ENCODE measurements at places on chromosomes 3 and 15. TPM values are rescaled to one million over a fixed set of nuclear protein-coding genes. Genes with fewer than 3 reads are reported as not detected.

The CD47 gene
- 14.4 TPM for total RNA-seq

The CBLB gene
- 6.5 TPM for total RNA-seq

The LPP gene
- total RNA-seq = 18.8 TPM

The GREM1 gene
- total RNA-seq = 2.0 TPM

GRCh38 chr15:52164631-52165265 is 26.4 kb downstream of the GNB5 start:
- no peak for DNase-seq

DNA sequence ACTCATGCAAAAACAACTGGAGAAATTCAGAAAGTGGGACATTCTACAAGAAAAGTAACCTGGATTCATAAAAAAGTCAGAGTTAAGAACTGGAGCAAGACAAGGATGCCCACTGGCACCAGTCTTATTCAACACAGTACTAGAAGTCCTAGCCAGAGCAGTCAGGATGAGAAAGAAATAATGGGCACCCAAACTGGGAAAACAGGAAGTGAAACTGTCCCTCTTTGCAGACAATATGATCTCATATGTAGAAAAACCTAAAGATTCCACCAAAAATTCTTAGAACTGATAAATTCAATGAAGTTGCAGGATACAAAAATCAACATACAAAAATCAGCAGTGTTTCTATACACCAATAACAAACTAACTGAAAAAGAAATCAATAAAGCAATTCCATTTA is 37.4 kb downstream of the TXNRD3 start:
- no peak for DNase-seq

DNA sequence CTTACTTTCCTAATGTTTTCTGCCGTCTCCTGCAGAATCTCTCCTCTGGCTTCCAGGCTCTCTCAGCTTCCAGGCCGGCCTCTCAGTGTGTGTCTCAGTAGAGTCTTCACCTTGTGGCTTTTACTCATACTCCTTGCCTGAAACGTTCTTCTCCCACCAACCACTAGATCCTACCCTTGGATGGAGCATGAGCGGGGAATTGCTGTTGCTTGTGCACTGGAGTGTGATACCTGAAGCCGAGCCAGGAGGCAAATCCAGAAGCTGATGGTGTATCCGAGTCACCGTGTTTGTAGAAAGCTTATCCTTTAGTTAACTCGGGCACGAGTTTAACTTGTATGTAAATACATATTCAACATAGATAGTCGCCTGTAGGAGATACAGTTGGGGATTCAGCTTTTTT is 285.0 kb upstream of the C2CD4B start:
- no peak for DNase-seq

- DNase-seq = no peak
These were observed 1027.3 kb downstream of the TUSC7 start for GRCh38 chr3:117736846-117737245.

DNA sequence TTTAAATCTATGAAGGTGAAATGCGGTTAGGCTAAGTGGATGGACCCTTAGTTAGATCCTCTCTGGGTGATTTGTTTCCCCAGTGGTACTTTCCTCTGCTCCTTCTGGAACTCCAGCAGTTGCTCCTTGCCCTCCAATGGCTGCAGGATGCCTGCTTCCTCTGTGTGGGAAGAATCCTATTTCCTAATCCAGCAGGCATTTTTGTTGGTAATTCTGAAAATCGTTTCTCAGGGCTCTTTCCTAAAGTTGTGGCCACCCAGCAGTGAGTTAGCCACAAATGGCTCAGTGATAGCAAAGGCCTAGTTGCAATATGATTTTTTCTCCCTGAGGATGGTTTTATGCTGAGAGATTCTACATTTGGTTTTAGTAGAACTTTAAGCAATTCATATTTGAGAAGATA is 332.3 kb upstream of the C2CD4B start:
- DNase-seq = no peak

DNA sequence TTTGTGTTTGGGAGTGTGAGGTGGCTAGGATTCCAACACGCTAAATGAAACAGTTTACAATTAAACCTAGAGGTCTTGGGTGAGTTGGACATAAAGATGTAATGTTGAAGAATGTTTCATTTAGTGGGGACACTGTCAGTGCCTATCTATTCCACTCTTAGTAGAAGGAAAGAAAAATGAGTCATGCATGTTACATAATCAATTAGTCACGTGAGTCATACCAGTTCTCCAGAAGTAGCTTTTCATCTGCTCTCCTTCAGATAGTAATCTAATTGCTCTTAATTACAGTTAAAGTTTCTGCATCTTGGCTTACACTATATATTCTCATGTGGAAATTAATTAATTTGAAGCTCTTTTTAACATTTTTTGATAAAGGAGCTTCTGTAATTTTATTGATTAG is 115.7 kb upstream of the P2RY1 start:
- DNase-seq = no peak

GRCh38 chr3:154060238-154061000 is 60.8 kb upstream of the ARHGEF26 start:
- DNase-seq = no peak

Measured in H7 (cell line).